ENCODE measurements at places on chromosomes 3 and 15. TPM values are rescaled to one million over a fixed set of nuclear protein-coding genes. Genes with fewer than 3 reads are reported as not detected.

The PXYLP1 gene
- total RNA-seq, result 47.0 TPM

The CHRNA7 gene
- total RNA-seq, result 7.3 TPM

The LIPC gene
- not detected for total RNA-seq

DNA sequence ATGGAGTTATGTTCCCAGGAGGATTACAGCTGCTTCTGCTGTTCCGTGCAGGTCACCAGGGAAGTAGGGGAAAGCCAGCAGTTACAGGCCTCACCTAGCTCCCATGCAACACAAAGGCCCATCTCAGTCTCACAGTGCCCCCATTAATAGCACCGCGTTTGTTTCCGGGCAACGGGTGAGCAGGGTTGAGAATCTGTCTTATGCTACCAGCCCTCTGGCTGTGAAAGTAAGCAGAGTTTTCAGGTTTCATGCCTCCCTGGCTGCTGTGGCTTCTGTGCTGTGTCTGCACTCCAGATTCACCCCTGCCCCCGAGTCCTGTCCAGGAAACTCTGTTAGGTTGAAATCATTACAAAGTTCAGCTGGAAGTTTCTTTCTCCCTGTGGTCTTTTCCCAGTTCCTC is 254.4 kb upstream of the GPR149 start:
- no peak for DNase-seq

DNA sequence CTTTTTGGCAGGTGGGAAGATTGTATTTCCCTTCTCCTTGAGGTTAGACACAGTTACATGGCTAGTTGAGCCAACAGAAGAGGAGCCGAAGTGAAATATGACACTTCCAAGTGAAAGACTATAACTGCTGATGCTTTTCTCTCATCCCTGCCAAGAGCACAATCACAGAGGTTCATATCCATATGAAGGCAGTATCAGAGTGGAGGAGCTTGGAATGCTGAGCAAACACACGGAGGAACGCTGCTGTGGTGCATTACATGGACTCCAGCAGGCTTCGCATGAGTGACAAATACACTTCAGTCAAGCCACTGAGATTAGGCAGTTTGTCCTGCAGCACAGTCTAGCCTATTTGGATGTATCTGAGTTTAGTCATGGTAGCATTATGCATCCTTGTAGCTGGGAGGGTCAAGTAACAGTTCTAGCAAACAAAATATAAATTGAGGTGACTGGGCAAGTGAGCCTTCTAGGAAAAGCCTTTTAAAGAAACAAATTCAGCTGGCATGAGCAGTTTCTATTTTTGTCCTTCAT is 5.4 kb downstream of the IQCF6 start:
- no peak for DNase-seq

DNA sequence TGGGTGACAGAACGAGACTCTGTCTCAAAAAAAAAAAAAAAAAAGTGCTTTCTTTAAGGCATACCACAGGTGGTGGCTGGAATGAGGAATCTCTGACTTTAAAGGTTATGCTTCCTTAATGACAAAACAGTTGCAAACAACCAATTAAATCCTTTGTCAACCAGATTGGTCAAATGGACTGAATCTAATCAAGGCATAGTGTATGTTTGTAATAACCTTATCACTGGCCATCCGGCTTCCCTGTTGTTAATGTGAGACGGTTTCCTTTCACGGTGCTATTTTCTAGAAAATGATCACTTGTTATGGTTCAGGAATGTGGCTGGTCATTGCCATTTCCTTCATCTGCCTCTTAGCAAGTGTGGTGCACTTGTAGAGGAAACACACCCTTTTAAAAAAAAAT is 75.9 kb downstream of the FLNB start:
- no peak for DNase-seq

DNA sequence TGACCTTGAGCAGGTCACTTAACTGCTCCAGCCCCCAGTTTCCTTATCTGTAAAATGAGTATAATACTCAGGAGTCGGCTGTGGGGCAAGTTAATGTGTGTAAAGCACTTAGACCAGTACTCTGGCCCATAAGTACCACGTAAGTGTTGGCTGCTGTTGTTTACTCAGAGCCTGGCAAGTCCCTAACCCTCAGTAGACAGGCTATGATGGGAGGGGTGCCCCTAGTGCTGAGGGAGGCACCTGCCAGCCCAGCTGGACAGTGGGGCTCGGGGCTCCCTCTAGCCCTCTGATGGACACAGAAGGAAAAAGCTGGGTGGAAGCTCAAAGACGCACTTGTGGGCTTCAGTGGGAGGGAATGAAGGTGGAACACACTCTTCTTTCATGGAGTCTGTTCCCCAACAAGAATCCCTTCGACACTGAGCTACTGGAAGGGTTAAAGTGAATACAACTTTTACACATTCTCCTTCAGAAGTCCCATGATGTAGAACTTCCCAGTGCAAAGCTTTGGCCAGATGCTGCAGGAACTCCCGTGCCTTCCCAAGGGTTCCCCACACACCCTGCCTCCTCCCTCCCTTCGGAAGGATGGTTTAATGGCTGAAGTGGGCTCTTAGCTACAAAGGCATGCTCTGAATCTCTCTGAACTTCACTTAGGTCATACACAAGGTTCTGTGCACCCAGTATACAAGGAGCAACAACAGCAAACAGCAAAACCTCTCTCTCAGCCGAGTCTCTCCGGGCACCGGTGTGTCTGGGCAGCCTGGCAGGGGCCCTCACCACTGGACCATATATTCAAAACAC is 25.4 kb downstream of the TMEM44 start:
- no peak for DNase-seq

- no peak for DNase-seq
These were observed 3.5 kb upstream of the SPTBN5 start for GRCh38 chr15:41897363-41897799.

DNA sequence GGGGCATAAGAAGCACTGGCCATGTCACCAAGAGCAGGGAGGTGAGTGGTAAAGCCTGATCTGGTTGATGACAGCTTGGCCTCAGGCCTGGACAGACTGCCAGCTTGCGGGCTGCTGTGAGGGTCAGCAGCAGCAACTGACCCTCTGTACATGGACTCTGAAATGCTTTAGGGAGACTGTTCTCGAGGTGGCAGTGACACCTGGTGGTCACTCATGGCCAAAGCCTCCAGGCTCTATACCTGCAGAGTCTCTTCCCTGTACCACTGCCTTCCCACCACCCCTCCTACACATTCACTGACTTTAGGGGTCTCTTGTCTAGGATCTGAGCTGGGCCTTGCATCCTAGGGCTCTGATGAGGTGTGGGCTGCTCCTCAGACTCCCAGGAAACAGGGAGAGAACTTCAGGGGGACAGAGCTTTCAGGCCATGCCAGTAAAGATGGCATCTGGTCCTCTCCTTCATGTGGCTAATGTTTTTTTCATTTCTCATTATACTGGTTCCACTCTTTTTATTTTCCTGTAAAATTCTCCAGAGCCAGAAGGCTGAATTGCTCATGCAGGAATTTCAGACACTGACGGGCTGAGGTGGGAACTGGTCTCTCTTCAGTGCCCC is 17.2 kb upstream of the TIMP4 start:
- DNase-seq, result peak; percentile 72

DNA sequence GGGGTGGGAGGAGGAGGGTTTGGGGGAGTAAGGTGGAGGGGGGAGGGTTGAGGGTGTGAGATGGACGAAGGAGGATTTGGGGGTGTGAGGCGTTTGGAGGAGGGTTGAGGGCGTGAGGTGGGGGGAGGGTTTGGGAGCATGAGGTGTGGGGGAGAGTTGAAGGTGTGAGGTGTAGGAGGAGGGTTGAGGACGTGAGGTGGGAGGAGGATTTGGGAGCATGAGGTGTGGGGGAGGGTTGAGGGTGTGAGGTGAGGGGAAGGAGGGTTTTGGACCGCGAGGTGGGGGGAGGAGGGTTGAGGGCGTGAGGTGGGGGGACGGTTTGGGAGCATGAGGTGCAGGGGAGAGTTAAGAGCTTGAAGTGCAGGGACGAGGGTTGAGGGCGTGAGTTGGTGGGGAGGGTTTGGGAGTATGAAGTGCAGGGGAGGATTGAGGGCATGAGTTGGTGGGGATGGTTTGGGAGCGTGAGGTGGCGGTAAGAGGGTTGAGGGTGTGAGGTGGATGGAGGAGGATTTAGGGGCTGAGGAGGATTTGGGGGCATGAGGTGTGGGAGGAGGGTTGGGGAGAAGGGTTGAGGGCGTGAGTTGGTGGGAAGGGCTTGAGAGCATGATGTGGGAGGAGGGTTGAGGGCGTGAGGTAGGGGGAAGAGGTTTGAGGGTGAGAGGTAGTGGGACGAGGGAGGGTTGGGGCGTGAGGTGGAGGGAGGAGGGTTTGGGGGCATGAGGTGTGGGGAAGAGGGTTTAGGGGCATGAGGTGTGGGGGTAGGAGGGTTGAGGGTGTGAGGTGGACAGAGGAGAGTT is 1.2 kb downstream of the MLF1 start:
- no peak for DNase-seq
